Thyroid gland (tissue), 4 donors: ENCODE measurements at places on chromosomes 5 and 9. TPM values are rescaled to one million over a fixed set of nuclear protein-coding genes. Genes with fewer than 3 reads are reported as not detected.

ISOC1 gene
- total RNA-seq = 28.5 TPM

PCDHA6 gene
- total RNA-seq = 1.3 TPM

ACOT12 gene
- not detected for total RNA-seq

PHF24 gene
- 2.1 TPM for total RNA-seq

SNX18 gene
- total RNA-seq = 50.4 TPM

AOPEP gene
- total RNA-seq = 133 TPM

SLC4A9 gene
- total RNA-seq = 0.45 TPM

DMRT2 gene
- total RNA-seq = not detected

STXBP1 gene
- 23.8 TPM for total RNA-seq

TAF11L13 gene
- not detected for total RNA-seq
